ENCODE measurements at places on chromosomes 5 and 9.

GRCh38 chr9:38144421-38144820, 75.4 kb upstream of the SHB start:
- DNase-seq = no peak

DNA sequence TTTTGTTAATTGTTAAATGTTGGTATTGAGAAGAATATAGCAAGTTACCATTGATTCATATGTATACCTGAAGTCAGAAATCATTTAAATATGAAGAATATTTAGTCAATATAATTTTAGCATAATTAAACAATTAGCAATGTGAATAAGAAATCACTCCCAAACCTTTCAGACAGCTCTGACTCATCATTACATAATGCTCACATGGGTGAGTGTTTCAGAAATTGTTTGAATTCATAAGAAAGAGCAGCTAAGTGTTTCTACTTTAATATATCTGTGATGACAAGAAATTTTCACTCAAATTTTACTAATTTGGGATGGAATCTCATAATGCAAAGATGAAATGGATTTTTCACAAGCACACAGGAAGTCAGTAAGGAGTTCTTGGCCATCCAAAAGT, 42.0 kb upstream of the CDC42SE2 start:
- DNase-seq = no peak

GRCh38 chr9:75918909-75919308, 28.4 kb downstream of the PCSK5 start:
- DNase-seq = no peak

DNA sequence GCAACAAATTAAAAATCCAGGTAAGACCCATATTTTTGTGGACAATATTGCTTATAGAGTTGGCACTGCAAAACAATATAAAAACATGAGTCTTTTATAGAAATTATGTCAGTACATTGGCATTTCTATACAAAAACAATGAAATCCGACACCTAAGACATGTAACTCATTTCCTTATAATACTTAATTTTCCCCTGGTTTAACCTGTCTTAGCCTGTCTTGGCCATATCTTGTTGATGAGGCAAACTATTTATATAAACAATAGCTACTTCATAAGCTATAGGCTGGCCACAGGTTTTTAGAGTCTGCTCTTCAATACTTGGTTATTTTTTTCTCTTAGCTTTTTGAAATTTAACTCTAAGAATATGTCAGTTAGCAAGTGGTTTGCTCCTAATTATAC, 44.7 kb upstream of the IZUMO3 start:
- DNase-seq = no peak

DNA sequence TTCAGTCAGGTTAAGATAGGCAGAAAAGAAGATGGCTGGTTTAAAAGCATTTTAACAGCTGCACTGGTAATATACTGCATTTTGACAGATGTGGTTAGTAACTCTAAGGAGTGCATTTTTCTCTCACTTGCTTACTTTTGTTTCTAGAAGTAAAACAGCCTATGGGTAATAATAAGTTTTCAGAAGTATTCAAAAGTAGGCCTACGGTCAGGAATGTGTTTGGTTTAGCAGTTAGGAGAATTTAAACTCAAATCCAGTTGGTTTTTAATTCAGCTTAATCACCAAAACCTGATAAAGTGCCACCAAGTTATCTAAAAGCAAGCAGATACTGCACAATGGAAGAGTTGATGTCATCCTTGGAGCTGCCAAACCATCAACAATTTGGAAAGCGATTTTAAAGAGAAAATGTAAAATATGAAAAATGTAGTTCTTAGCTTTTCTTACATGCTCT, 160.3 kb downstream of the ARSB start:
- DNase-seq = no peak

- no peak for DNase-seq
Measured at GRCh38 chr9:7144265-7145046, 386.7 kb downstream of the KDM4C start.

DNA sequence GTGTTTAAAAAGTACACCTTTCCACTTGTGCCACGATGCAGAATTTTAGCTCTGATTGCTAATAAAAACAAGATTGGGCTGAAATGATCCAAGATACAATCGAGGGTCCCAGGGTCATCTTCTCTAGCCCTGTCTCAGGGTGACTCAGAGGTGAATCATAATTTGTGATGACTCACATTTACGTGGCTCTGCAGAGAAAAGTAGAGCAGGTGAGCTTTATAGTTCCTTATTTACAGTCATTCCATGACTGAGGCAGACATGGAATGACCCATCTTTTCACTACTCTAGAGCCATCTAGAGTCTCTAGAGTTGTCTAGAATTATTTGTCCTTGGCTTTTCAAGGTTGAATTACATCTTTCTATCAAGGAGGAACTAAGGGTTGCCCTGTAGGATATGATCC, 155.2 kb downstream of the GAS1 start:
- no peak for DNase-seq

DNA sequence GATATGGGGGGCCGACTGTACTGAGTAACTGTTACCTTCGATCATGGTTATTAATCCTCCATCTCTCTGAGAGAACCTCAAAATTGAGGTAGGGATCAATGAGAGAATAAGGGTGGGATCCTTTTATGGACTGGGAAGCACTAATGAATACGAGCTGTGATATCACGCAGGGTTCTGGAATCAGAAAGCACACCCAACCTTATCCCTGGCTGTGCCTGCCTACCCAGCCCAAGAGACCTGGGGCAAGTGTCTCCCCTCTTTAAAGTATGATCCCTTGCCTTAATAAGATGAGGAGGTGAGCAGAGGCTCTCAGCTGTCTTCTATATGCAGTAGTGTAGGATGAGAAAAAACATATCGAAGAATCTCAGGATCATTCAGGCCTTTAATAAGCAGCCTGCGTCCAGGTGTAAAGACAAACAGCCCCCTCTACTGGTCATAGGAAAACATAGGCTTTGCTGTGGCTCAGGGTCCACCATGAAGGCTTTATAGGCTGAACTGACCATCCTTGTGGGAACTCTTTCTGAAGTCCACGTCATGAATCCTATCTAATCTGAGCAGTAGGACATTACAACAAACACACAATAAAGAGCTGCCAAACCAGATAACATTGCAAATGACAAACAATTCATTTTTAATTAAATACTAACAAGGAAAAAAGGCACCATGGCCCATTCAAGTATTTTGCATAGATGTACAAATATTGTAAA, 16.8 kb downstream of the NIPAL4 start:
- DNase-seq = no peak

DNA sequence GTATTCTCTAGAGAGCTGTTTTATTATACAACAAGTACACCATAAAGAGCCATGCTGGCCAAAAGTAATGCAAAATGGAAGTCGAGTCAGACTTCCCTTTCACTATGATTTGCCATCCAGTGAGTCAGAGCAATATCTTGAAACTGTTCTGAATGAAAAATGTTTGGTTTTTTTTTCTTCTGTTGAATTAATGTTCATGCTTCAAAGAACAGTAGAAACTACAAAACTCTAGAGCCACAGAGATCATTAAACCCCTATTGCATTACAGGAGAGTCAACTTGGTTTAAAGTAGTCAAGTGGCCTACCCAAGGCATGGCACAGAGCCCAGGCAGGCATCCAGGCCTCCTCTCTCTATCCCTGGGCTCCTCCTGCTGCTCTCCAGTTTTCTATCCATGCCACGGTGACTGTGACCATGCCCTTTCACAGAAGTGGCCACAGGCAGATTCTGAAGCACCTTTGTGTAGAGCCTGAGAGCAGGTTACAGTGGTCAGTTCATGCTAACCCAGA, 358.9 kb downstream of the DEPDC1B start:
- DNase-seq = no peak

DNA sequence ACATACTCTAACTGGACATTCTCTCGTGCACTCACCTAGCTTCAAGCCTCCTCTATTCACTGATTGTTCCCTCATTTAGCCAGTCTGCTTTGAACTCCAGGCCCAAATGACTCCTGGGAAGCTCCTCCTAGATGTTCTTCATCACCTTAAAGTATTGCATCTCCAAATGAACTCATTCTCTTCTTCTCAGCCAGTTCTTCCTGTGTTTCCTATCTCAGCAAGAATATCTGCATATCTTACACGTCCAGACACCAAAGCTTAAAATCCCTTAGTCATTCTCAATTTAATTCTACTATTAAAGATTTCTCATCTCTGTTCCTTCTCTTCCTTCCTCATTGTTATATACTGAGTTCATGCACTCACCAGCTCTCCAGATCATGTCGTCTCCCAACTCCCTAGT, 118.6 kb upstream of the DAB2 start:
- no peak for DNase-seq

DNA sequence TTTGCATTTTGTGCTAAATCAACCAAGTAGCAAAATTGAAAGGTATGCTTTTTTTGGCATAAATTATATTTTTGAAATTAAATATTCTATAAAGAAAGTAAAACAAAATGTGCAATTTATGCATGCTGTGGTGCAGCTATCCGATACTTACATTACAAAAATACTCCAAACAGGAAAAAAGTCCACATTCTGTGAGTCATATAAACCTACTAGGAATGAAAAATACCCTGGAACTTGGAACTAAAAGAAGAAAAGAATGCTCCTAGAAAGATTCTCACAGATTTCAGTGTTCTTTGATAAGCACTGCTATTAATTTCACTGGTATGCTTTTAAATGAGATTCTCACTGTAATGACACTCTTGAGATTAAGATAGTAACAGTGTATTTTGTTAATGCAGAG, 92.6 kb downstream of the OSMR start:
- no peak for DNase-seq

GRCh38 chr5:181107699-181108098, 23.3 kb downstream of the OR2V1 start:
- DNase-seq = no peak

- peak; percentile 29 for DNase-seq
Measured at GRCh38 chr9:111965566-111966019, 69.0 kb downstream of the UGCG start.

GRCh38 chr5:403995-404394, 39.0 kb upstream of the EXOC3 start:
- no peak for DNase-seq

- DNase-seq = no peak
Measured at GRCh38 chr9:77632652-77633051, 15.5 kb downstream of the GNA14 start.

DNA sequence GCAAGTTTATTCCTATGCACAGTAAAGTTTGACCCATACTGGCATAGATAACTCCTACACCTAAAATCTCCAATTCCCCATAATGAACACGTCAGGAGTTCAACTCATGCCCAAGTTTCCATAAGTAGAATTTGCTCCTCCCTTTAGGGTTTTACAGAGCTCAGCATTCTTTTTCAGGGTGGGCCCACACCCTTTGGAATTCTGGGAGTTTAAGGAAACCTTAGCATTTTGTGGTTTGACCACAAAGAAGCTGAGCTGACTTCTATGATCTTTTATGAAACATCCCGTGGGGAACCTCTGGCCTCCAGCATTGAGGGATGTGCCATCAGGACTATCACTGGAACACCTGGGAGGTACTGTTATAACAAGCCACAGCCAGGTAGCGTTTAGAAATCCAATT, 220.6 kb upstream of the MAP3K1 start:
- DNase-seq = no peak

DNA sequence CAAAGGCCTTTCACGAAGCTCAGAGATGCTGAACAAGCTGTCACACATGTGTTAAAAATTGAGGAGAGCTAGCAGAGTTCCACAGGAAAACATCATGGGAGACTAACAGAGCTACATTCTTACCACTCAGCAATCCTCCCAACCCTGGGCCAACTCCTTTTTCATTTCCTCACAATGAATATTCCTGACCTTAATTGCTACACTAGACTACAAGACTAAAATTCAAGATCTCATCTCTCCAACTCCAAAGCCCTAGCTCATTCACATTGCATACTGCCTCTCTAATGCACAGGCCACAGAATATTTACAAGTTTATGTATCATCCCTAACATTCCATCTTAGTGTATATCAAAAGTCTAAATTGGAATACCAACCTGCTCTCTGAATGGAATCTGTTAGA, 21.2 kb downstream of the ERMP1 start:
- DNase-seq = no peak

DNA sequence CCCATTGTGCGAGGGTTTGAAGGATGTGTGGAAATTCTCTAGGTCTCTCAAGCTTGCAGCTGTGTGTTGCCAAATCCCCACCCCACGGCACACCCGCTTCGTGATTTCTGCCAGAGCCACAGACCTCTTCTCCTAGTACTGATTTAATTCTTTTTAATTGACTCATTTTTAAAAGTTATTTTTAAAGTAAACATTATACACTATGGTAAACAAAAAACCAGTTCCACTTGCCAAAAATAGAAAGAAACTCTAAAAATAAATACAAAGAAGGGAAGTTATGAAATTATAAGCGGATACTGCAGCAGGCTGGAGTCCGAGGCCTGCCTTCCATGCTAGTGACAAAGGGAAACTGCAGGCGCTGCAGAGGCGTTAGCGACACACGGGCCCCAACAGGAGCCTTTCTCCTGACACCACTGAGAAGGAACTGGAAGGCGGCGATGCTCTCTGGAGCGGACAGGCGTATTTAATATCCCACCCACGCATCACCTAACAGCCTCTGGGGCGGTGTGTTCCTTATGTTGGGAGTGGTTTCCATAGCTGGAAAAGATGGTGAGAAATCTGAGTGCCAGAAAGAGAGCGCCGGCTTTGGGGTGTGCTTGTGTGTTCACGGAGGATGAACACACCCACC, 122.5 kb downstream of the COL23A1 start:
- no peak for DNase-seq

DNA sequence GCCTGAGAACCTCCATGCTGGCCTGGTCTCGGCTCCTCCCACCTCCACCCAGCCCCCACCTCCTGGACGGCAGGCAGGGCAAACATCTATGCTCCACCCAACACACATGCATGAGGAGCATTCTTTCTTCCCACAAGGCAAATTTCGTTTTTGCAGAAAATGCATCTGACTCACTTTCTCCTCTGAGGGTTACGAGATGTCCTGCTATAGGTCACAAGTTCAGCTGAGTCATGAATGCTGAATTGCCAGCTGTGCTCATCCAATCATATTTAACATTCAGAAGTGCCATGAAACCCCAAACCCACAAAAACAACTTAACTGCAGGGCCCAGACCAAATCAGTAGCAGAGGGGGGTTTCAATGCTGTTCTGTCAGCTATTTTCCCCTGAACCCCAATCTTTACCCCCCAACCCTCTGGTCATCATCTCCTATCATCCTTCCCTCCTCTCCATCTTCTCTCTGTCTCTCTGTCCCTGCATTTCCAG, 39.0 kb upstream of the OSMR start:
- DNase-seq = peak; percentile 32

DNA sequence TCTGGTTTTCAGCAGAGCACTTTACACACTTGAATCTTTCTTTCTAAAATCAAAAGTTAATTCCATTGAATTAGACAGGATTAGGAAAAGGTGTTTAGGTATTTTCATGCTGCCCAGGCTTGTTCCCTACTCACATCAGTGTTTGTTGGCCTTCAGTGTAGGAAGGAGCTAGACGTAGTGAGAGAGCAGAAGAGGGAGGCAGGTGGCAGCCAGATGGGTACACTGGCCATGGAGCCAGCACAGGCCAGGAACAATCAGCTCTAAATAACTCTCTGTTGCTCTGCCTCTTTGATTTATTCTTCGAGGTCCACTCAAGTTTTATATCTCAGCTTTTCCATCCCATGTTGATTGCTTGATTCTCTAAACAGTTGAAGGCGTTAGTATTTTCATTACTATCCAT, 529.6 kb downstream of the PSAT1 start:
- no peak for DNase-seq
